ENCODE measurements at places on chromosomes 12 and 14. TPM values are rescaled to one million over a fixed set of nuclear protein-coding genes. Genes with fewer than 3 reads are reported as not detected.

PAX9 gene
- not detected for total RNA-seq

LRRC10 gene
- total RNA-seq: not detected

FAM90A1 gene
- 0.89 TPM for total RNA-seq

- no peak for DNase-seq
Measured at GRCh38 chr14:57692671-57693070, 173.2 kb downstream of the SLC35F4 start.

IL22 gene
- total RNA-seq: not detected
